ENCODE measurements at places on chromosomes 1 and 21.
A peak's percentile ranks its signal among the peaks of the same experiment; 100 is the strongest.

DNA sequence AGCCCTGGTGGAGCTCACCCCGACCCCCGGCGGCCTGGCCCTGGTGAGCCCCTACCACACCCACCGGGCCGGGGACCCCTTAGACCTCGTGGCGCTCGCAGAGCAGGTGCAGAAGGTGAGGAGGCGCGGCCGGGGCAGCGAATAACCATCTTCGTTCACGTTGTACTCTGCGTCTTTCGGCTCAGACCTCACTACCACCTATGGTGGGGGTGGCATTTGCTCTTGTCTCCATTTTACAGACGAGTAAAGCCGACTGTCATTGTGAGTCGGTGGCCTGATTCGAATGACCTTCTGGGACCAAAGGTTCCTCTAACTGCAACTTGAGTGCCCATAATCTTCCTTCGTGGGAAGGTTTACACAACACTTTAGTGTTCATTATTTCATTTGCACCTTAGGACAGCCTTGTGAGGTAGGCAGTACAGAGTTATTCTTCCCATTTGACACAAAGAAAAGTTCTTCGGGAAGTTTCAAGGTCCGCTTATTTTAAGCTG is 506 bp downstream of the C1orf50 start:
- DNase-seq, result no peak

- no peak for DNase-seq
Measured at GRCh38 chr1:44719318-44719717, 11.7 kb downstream of the RNU5D-1 start.

DNA sequence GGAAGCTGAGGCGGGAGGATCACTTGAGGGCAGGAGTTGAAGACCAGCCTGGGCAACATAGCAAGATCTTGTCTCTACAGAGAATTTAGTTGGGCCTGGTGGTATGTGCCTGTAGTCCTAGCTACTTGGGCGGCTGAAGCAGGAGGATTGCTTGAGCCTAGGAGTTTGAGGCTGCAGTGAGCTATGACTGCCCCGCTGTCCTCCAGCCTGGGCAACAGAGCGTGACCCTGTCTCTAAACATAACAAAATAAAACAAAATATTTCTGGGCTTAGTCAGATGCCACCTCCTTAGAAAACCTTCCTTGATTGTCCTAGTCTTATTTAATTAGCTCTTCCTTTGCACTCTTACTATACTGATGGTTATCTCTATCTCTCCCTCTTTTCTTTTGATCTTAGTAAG is 8.5 kb downstream of the TGFB2 start:
- no peak for DNase-seq

DNA sequence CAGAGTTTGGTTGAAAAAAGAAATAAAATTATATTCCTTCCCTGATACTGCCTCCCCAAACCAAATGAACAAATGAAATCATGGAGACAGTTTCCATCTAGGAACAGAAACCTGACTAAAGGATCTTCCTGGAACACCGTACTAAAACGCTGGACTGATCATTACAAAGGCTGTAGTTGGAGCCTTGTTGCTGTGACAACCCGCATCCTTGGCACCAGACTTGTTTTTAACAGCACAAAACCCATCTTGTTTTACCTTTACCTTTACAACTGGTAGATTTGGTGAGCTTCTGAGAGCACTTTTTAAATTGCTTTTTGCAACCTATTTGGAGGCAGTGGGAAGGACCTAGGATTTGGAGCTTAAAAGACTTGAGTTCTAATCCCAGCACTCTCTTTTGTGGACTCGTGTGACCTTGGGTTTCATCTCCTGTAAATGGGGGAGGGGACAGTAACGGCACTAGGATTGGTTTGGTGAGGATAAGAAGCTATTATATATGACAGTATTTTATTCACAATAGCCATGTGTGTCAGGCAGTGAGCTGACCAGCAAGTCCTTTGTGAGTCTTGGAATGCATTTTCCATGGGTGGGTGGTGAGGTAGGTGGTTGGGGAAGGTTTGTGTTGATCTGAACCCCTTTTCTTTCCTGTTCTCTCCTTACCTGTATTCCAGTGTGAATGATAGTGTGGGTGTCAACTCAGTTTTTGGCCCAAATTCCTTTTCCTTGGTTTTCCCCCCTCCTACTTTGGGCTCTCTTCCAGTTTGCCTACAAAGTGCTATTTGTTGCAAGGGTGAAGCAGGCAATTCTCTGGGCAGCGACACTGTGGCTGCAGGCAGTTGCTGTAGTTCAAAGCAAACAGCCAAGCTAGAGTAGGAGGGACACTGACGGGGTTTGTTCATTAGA is 12.6 kb downstream of the LRRC8D start:
- no peak for DNase-seq

DNA sequence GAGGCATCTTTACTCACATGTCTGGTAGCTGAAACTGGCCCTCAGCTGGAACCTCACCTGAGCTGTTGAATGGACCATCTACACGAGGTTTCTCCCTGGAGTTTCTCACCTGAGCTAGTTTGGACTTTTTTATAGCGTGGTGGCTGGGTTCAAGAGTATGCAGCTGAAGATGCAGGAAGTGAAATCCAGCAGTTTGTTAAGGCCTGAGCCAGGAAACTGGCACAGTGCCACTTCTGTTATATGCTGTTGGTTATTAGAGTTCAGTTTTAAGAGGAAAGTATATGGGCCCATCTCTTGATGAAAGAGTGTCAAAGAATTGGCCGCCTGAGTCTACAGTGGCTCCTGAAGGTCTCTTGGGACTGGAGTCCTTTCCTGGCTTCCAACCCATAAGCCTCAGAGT is 35.6 kb downstream of the STUM start:
- no peak for DNase-seq

GRCh38 chr1:184056921-184057555 is 5.5 kb downstream of the TSEN15 start:
- no peak for DNase-seq

GRCh38 chr1:179706339-179706941 is 36.7 kb upstream of the FAM163A start:
- DNase-seq, result peak; percentile 75

DNA sequence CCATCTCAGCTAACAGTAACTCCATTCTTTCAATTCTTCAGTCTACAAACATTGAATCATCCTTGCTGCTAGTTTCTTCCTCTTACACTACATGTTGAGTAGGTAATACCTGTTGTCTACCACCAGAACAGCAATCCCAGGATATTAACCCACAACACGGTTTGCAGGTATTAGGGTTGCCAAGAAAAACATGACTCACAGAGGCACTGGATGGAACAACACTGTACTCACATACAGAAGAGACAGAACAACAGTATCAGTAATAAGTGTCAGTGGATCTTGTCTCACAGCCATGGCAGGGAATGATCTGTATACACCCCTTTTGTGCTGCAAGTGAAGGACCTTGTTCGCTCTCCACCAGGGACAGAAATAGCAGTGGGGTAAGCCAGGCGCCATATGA is 212.1 kb downstream of the GPR52 start:
- DNase-seq, result no peak

DNA sequence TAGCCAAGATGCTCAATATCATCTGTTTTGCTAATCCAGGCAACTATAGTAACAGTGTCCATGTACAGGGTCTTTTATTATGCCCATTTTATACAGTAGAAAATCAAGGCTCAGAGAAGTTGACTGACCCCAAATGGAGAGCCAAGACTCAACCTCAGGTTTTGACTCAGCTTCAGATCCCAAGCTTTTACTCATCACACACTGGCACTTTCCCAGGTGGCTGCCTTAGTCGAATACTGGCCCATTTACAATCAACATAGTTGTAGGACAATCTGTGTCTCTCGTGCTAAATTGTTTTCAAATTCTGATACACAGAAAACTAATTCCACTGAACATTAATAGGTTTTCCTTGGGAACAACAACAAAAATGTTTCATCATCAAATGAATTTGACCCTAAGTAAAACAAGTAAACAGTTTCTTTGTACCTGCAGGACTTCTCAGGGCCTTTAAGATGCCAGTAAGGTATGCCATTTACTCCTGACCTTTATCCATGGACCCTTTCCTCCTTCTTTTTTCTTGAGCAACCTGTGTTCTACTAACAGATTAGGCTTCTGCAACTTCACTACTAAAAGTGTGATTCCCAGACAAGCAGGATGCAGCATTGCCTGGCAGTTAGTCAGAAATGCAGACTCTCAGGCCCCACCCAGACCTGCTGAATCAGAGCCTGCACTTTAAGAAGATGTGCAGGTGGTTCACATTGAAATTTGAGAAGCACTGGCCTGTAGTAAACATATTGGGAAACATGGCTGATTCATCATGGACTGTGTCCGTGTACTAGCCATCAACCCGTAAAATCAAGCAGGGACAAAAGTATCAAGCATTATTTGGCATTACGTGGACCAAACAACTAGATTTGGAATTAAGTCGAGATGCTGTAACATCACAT is 128.8 kb downstream of the RRAGC start:
- no peak for DNase-seq

- no peak for DNase-seq
Measured at GRCh38 chr1:90728502-90729287, 11.6 kb upstream of the BARHL2 start.

- no peak for DNase-seq
Measured at GRCh38 chr1:188325211-188325610, 1496.5 kb downstream of the PLA2G4A start.

DNA sequence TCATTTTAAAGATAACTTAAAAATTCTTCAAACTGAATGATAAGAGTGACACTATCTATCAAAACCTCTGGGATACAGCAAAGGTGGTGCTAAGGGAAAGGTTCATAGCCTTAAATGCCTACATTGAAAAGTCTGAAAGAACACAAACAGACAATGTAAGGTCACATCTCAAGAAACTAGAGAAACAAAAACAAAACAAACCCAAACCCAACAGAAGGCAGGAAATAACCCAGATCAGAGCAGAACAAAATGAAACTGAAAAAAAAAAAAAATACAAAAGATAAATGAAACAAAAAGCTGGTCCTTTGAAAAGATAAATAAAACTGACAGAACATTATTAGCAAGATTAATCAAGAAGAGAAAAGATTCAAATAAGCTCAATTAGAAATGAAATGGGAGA is 6.8 kb downstream of the ODF2L start:
- no peak for DNase-seq

DNA sequence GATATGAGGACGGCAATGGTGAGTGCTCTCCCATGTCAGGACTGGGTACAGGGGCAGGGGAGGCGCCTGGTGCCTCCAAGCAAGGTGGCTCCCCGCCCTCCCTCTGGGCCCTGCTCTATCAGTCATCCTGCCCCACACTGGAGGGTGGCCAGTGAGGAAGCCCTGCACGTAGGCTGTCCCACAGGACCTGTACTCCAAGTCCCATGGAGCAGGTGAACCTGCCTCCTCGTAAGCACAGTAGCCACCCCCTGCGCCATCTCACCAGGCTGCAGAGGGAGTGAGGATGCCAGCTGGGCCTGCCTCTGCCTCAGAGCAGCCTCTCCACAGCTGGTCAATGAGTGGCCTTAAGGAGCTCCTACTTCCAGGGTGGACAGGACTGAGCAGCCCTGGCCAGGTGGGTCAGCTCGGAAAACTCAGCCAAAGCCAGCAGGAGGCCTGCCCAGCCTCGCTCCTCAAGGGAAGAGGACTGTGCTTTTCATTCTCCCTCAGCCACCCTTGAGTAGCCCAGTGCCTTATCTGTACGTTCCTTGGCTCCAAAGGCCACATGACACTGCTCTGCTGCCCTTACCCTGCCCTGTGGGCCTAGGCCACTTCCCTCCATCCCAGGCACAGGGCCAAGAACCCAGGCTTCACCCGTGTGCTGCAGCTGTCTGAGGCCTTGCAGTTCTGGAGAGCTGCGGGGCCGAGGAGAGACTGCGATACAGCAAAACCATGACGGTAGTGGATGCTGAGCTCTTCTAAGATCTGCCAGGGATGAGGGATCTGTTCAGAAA is 39.6 kb downstream of the SLC45A1 start:
- DNase-seq, result no peak

Data from hindlimb muscle (tissue), 1 donor.